ENCODE measurements at places on chromosomes 3 and 15. TPM values are rescaled to one million over a fixed set of nuclear protein-coding genes. Genes with fewer than 3 reads are reported as not detected.
A peak's percentile ranks its signal among the peaks of the same experiment; 100 is the strongest.

DNA sequence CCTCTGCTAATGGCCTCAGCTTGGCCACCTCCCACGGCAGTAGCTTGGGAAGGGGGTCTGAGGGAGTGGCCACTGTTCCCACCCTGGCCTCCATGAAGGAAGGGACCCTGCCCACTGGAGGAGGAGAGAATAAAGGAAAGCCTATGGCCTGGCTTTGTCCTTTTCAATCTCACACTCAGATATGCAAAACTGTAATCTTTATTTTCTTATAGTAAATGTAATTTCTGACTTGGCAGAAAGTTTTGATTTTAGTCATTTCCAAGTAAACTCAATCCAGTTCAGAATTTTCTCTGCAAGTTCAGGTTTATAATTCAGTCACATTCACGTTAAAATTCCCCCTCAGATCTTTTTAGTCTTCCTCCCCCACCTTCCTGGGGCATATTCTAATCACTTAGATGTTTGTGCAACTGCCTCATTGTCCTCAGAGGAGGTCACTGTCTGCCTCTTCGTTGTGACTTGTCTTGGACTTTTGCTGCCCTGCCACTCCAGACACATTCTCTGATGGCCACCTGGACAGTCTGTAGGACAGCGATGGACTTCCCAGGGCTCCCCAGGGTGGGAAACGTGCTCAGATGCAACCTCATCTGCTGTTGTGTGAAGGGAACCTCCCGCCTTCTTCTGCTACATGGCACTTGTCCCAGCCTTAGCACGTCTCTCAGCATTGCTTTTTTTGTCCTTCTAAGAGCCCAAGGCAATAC, 222.8 kb upstream of the TBL1XR1 start:
- H3K36me3 ChIP-seq = no peaks in the 10 kb centered on the region
- peak; percentile 36 for DNase-seq

DNA sequence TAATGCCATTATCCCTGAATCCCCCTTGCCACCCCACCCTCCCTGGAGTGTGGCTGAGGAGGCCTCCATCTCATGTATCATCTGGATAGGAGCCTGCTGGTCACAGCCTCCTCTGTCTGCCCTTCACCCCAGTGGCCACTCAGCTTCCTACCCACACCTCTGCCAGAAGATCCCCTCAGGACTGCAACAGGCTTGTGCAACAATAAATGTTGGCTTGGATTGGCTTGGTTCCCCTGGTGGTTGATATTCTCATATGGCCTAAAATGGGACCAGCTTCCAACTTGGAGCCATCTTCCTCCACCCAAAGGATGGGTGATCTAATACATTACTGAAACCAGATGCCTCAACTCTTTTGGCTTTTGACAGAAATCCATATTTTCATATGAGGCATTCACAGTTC, 34.9 kb downstream of the VIPR1 start:
- H3K36me3 ChIP-seq = no peaks in the 10 kb centered on the region
- no peaks in the 10 kb centered on the region for H3K27me3 ChIP-seq
- no peak for DNase-seq
- peaks cover 25% of the 10 kb centered on the region for H3K4me1 ChIP-seq

DNA sequence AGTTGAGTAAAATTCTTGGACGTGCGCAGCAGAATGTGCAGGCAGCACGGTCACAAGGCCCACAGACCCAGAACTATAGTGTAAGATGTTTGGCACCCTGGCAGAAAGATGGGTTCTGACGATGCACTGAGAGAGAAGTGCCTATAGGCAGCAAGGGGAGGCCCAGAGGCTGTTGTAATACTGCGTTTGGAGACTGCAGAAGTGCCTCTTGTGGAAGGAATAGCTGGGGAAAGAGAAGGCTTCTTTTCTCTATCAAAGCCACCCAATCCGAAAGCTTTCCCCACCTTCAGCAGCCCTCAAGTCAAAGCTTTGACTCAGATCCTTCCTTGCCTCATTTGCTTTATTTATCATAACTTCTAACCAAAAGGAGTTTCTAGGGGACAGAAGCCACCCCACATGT, 5.2 kb upstream of the SIN3A start:
- H3K36me3 ChIP-seq = no peaks in the 10 kb centered on the region
- H3K4me1 ChIP-seq = peaks cover 10% of the 10 kb centered on the region
- no peaks in the 10 kb centered on the region for H3K27me3 ChIP-seq
- peak overlapping the region; percentile 87 for H3K4me3 ChIP-seq

DNA sequence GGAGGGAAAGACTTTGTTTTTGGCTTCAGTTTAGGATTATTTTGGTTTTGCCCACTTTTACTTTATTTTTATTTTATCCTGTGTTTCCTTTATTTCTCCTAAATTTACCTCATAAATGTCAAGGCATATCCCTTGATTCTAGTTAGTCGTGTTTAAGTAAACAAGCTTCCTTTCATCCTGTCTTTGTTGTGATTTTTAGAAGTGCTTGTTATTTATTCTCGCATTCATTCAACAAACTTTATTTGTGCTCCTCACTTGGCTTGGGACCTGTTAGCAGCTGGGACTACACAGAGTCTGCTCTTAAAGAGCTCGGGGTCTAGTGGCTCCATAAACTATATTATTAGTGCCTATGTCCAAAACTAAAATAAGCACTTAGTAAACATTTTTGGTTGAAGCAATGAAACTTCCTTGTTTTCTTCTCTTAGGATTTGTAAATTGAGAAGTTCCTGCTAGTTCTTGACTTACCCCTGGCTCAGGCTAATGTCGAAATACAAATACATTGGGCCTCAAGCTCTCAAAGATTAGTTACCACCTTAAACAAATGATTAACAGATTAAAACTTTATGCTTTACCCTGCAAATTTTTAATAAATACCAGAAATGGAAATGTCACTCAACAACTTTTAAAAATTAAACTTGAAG, 19.0 kb upstream of the DMXL2 start:
- no peak for DNase-seq
- no peak overlapping the region for H3K4me3 ChIP-seq
- H3K36me3 ChIP-seq = no peaks in the 10 kb centered on the region

BLOC1S6 gene
- 48.5 TPM for total RNA-seq

DNA sequence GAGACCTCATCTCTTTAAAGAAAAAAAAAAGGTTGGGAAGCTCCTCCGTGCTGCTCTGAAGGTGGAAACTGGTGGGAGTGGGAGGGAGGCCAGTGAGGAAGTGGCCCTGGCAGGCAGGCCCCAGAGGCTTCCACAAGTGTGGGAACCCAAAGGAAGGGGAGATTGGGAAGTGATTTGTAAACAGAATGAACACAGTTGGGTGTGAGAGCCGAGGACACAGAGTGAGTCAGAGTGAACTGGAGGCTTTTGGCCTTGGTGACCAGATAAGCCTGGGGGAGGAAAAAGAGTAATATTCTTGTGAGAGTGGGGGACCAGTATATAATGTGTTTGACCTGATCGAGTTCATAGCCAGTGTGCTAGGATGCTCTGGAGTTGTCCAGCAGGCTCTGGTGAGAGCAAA, 23.0 kb downstream of the MKRN2 start:
- H3K27me3 ChIP-seq = no peaks in the 10 kb centered on the region
- DNase-seq = no peak
- H3K4me3 ChIP-seq = no peak overlapping the region

- H3K27ac ChIP-seq = no peak overlapping the region
- DNase-seq = no peak
- H3K36me3 ChIP-seq = peaks cover 3% of the 10 kb centered on the region
- no peaks in the 10 kb centered on the region for H3K27me3 ChIP-seq
Observed at GRCh38 chr3:17631609-17632008, 110.8 kb downstream of the TBC1D5 start.

GRCh38 chr3:8328967-8329366, 172.7 kb upstream of the LMCD1 start:
- no peak overlapping the region for H3K27ac ChIP-seq
- DNase-seq = no peak
- H3K27me3 ChIP-seq = no peaks in the 10 kb centered on the region
- peaks cover 11% of the 10 kb centered on the region for H3K4me1 ChIP-seq
- H3K36me3 ChIP-seq = no peaks in the 10 kb centered on the region
- H3K4me3 ChIP-seq = no peak overlapping the region
